ENCODE measurements at places on chromosomes 13 and 19.

DNA sequence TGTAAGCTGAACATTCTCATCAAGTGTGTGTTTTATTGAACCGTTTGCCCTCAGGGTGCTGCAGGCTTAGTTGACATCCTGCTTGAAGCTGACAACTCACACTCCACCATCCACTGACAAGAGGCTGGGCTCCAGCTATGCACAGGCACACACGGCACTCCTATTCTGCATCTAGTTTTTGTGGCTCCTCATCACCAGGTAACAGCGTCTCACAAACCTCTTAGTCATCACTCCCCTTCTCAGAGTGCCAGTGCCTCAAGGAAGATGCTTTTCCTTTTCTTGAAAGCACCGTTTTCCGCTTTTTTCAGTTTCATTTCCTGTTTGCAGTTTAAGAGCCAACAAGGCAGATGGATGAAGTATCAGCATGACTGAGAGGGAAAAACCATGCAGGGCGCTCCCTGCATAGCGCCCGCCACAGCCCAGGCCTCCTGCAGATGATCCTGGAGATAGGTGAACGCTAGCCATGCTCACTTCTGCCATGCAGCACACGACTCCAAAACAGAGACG, 491.2 kb downstream of the COG6 start:
- DNase-seq, result no peak

DNA sequence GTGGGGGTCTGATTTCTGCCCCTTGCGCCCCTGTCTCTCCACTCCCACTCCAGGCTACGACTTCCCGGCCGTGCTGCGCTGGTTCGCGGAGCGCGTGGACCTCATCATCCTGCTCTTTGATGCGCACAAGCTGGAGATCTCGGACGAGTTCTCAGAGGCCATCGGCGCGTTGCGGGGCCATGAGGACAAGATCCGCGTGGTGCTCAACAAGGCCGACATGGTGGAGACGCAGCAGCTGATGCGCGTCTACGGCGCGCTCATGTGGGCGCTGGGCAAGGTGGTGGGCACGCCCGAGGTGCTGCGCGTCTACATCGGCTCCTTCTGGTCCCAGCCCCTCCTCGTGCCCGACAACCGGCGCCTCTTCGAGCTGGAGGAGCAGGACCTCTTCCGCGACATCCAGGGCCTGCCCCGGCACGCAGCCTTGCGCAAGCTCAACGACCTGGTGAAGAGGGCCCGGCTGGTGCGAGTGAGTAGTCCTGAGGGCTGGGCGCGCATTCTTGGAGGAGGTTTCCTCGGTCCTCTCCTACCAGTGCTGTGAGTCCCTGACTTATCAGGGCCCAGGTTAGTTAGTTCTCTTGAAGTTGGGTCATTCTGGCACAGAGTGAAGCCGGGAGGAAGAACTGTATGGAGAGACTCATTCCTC, 12.7 kb downstream of the EHD2 start:
- DNase-seq, result no peak

GRCh38 chr13:102847272-102848234, 1.7 kb downstream of the ERCC5 start:
- DNase-seq, result no peak

- DNase-seq, result no peak
Observed at GRCh38 chr19:47781590-47782262, 3.2 kb downstream of the SELENOW start.

DNA sequence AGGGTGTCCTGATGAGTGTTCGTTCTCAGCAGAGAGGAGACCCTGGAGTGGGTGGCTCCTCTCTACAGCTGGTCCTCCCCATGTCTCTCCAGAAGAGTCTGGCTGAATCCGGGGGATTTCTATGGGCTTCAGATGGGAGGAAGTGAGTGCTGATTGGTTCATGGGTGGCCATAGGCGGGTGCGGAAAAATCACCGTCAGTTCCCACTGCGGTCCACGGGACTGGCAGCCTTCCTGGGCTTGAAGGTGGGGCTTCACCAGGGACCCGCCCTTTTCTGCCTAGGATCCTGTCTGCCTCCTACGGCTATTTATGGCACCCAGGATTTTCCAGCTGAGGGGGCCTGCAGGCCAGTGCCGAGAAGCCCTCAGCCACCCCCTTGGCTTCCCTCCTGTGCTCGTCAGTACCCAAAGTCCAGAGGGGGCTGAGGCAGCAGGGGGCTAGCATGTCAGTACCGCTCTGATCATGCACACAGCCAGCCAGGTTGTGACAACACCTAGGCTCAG, 18.4 kb downstream of the CPB2 start:
- no peak for DNase-seq

GRCh38 chr19:38183251-38183897, 40.6 kb downstream of the DPF1 start:
- no peak for DNase-seq

- DNase-seq, result no peak
Observed at GRCh38 chr13:87661471-87661870, 9.7 kb upstream of the SLITRK5 start.

GRCh38 chr13:81153478-81153877, 812.6 kb upstream of the SPRY2 start:
- no peak for DNase-seq

DNA sequence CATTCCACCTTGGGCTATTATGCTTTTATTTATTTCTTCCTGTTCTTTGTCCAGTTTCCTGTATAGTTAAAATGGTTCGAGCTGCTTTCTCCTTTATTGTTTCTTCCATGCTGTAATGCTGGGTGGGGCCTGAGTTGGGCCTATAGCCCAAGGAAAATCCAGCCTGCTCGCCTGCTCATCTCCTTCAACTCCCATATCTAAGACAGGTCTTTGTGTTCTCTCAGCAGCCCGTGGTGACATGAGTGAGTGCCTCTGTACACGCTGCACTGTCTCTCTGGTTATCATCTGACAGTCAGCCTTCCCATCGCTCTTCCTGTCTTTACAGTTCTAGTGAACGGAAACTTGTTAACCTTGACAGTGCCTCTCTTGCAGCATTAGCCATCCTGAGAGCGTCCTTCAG, 221.9 kb upstream of the SLC10A2 start:
- no peak for DNase-seq

GRCh38 chr19:23346696-23347095, 48.6 kb downstream of the ZNF91 start:
- no peak for DNase-seq

- no peak for DNase-seq
Observed at GRCh38 chr19:46866407-46867136, 5.8 kb downstream of the ARHGAP35 start.

DNA sequence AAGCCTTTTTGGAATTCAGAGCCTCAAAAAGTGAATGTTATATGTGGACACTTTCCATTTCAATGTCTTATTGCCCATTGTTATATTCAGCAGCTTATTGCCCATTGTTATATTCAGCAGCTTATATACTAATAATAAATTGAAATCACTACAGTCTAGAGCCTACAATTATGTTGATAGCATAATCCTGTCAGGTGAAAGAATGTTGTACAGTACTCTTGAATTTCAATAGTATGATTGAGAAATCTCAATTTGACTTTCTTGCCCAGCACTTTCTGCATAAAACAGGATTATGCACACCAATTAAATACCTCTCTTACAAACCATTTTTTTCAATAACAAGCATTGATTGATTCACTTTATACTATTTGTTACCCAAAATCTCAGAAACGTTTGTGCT, 260.8 kb downstream of the PCDH9 start:
- DNase-seq, result no peak

GRCh38 chr13:41655997-41656396, 198.6 kb downstream of the RGCC start:
- no peak for DNase-seq

GRCh38 chr13:49086722-49087121, 111.0 kb downstream of the FNDC3A start:
- DNase-seq, result no peak

DNA sequence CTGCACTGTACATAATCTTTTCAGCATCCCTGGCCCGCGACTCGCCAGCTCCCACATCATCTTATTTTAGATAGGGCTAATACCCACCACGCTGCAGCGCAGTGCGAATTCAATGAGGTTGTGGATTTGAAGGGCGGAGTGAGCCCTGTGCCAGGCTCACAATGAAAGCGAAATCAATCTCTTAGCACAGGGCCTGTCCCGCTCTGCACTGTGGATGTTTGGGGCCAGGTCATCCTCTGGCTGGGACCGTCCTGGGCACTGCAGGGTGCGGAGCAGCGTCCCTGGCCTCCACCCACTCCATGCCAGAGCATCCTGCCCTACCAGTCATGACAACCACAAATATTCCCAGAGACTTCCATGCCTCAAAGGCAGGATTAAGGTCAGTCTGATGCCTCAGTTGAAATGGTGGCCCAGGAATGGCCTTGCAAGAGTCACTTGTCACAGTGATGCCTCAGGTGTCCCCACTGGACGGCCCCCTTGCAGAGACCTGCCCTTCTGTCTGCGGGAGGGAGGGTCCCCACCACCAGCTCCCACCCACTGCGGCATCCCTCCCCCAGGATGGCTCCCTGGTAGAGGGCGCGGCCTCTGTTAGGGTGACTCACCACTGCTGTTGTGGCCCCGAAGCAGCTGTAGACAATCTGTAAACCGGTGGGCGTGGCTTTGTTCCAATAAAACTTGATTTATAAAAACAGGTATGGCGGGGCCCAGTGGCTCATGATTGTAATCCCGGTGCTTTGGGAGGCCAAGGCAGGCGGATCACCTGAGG, 5.6 kb downstream of the UHRF1 start:
- DNase-seq, result no peak

GRCh38 chr13:93146584-93147297, 79.9 kb upstream of the GPC6 start:
- DNase-seq, result no peak

GRCh38 chr19:18972301-18972811, 31.3 kb upstream of the HOMER3 start:
- DNase-seq, result no peak

DNA sequence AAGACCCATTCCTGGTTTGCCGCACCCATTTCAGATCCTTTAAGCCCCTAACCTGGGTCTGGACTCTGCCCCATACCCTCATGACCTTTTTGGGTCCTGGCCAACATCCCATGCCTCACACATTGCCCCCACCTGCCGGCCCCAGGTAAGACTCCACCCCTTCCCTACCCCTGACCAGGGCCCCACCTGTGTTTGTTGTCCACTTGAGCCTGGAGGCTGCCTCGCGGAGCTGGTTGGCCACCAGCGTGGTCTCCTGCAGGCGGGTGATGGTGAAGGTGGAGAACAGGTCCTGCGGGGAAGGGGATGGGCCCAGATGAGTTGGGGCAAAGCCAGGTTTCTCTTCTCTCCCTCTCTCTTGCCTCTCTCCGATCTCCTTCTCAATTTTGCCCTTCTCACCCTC, 19.5 kb downstream of the MAN2B1 start:
- no peak for DNase-seq

DNA sequence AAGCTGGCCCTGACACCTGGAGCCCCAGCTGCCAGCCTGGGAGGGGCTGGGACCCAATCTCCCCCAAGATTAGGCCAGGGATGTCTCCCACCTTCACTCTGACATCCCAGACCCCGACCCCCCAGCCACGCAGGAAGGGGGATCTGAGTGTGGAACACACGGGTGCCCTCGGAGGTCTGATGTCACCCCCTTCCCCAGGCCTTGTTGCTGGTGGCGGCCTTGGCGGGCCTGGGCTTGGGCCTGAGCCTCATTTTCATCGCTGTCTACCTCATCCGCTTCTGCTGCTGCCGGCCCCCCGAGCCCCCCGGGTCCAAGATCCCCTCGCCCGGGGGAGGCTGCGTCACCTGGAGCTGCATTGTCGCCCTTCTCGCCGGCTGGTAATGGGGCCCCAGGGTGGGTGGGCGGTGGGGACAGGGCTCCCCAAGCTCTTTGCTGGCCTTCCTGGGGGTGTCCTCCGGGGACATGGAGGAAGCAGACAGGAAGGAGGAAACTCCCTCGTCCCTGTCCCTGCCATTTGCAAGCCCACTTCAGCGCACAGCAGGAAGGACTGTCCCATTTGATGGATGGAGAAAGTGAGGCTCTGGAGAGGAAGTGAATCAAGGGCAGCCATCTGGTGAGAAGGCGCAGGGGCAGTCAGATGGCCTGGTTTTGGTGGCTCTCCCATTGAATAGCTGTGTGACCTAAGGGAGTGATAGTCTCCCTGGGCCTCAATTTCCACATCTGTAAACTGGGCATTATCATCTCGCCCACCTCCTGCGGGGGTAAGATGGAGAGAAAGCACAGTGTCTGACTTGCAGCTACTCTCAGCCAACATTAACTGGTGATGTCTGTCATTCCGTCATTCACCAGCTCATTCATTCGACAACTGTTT, 3.9 kb downstream of the TTYH1 start:
- DNase-seq, result no peak

DNA sequence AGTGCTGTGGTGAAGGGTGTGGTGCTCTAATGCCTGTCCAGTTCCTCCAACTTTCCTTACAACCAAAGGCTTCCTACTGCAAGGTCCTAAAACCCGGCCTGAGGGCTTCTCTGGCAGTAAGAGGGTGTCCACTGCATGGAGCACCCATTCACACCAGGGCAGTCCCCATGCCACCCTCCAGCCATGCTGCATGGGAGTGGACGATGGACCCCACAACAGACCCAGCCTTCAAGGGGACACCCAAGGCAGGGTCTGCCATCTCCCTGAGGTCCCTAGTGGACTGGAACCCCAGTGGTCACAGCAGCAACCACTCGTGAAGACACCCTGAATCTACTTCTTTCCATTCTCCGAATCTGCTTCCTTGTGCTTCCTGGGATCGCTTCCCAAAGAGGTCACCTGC, 117.6 kb upstream of the SOX1 start:
- no peak for DNase-seq

DNA sequence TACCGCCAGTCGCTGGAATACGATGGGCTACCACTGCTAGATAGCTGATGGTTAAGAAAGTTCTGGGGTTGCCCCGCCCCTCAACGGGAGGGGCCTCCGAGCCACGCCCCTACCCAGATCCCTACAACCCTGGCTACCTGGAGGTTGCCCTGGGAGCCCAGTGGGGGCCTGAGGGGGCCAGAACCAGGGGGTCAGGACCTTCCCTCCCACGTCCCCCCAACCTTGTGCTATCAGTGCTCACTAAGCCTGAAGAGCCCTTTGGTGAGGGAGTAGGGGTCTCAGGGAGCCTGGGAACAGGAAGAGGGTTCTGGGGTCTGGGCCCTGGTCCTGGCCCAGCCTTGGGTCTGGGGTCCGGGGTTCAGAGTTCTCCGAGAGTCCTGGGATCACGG, 8.9 kb downstream of the OCEL1 start:
- no peak for DNase-seq

- no peak for DNase-seq
Observed at GRCh38 chr13:49731766-49732165, 40.5 kb upstream of the EBPL start.

GRCh38 chr13:44796597-44797490, 192.4 kb downstream of the NUFIP1 start:
- DNase-seq, result peak; percentile 46

DNA sequence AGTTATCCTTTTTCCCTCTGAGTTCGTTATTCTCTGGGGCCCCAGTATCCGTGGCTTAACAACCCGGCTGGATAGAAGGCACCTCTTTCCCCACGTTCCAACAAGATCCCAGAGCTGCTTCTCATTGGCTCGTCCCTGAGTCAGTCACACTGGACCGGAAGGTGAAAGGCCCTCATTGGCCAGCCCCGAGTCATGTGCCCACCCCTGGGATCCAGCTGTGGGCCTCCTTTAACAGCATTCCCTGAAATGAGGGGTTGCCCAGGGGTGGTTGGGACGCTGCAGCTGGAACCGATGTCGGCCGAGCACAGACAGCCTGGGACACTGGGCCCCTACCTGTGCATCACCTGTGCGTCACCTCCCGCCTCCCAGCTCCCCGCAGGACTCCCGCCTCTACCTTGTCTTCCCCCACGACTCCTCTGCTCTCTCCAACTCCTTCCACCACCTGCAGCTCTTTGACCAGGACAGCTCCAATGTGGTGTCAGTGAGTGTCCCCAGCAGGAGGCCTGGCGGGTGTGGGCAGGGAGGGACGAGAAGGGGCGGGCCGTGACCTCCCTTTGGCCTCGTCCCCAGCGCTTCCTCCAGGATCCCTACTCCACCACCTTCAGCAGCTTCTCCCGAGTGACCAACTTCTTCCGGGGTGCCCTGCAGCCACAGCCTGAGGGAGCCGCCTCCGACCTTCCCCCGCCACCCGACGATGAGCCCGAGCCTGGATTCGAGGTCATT, 4.3 kb downstream of the TBC1D17 start:
- no peak for DNase-seq
